Esophagus muscularis mucosa (tissue), 4 donors: ENCODE measurements at places on chromosomes 6 and 20. TPM values are rescaled to one million over a fixed set of nuclear protein-coding genes. Genes with fewer than 3 reads are reported as not detected.
A peak's percentile ranks its signal among the peaks of the same experiment; 100 is the strongest.

GRCh38 chr6:112372226-112372806 lies 25.2 kb downstream of the RFPL4B start:
- DNase-seq = no peak

DNA sequence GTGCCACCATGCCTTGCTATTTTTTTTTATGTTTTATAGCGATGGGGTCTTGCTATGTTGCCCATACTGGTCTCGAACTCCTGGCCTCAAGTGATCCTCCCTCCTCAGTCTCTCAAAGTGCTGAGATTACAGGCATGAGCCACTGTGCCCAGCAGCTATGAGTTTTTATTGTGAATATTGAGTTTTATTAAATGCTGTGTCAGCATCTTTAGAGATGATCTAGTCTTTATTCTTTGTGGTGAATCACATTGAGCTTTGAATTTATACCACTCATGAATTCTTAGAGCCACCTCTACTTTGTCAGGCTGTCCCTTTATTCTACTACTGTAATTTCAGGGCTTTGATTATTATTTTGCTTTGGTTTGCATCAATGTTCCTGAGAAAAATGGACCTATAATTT lies 428.3 kb downstream of the BTBD3 start:
- DNase-seq = no peak

- DNase-seq = no peak
Measured at GRCh38 chr6:21935561-21936028, 342.0 kb downstream of the SOX4 start.

DNA sequence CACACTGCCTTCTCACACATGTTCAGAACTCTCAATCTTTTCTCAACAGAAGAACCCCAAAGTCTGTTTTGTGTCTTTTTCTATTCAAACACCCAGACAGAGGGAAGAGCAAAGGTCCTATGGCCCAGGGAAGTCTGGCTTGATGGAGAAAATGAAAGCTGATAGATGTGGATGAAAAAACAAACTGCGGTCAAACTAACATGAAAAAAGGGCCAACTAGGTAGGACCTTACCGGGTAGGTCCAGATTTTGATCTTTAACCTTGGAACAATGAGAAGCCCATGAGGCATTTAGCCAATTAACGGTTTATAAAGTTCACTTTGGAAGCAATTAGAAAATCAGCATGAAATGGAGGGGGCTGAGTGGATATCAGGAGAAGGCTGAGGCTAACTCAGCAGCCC lies 507.7 kb upstream of the SLC35B3 start:
- DNase-seq = no peak

GRCh38 chr6:87574237-87574804 lies 15.5 kb downstream of the RARS2 start:
- DNase-seq = no peak

The ULBP2 gene
- not detected for total RNA-seq

DNA sequence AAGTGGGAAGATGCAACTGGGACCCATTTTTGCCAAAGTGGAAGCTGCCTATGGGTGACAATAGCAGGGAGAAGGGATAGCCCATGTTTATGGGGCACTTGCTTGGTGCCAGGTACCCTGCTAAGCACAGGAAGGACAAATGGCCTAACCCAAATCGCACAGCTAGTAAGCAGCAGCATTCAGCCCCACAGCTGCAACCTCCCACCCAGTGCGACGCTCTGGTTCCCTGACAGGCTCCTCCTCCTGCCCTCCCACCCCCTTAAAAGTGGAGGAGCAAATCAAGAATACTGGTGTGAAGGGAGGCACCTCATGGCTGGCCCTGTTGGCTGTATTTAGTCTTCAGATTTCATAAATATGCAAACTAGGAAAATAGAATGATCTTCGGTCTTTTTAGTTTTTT lies 76.2 kb downstream of the RIN2 start:
- no peak for DNase-seq

The RBM24 gene
- 10.9 TPM for total RNA-seq

The HSF2 gene
- 27.8 TPM for total RNA-seq

GRCh38 chr6:63709148-63709547 lies 73.5 kb downstream of the PHF3 start:
- DNase-seq = no peak

DNA sequence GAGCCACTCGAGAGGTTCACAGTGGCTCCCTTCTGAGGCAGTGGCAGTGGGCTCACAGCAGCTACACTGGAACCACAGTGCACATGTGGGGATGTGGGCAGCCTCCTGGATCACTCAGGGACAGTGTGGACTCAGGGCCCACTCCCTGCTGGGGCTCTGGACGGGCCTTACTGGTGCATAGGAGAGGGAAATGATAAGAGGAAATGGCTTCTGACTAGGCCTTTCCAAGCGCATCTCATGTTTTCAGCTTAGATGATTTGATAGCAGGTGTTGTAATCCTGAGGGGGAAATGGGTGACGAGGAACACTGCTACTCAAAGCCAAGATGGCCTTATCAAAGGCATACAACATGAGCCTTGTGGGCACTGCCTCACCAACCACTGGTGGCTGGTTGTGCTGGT lies 44.0 kb downstream of the PANK2 start:
- no peak for DNase-seq

The NRSN1 gene
- 1.2 TPM for total RNA-seq

DNA sequence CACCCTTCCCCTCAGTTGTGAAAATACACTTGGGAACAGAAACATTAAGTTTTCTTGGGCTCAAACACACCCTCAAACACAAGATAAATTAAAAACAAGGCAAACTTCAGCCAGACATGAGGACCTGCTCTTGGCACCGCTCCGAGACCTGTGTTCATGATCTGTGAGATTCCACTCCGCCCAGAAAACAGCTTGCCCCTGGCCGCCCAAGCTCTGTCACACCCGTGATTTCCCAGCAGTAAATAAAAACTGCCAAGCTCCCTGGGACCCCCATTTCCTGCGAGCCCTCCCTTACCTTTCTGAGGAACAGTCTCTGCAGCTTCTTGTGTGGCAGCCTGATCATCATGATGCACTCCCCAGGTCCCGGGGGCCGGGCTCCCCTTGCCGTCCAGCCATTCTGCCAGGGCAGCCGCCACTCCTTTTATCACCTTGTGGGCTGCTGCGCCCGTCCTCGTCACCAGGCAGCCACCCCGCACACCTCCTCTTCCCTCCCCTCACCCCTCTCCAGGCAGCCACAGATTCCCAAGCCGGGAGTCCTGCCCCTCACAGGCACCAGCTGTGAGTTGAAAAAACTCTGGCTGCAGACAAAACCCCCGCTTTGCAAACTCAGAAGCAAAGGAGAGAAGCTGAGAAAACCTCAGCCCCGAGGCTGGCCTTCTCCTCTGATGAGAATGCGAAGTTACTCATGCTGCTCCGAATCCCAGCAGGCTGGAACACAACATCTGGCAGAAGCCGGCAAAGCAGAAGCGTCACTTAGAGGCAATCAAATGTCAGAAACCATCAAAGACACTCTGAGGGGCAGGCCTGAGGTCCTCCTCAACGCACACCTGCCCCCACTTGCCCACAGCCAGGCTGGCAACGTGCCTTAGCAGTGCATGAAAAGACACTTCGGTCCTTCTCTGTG lies 130.4 kb upstream of the RPS6KA2 start:
- DNase-seq = no peak

DNA sequence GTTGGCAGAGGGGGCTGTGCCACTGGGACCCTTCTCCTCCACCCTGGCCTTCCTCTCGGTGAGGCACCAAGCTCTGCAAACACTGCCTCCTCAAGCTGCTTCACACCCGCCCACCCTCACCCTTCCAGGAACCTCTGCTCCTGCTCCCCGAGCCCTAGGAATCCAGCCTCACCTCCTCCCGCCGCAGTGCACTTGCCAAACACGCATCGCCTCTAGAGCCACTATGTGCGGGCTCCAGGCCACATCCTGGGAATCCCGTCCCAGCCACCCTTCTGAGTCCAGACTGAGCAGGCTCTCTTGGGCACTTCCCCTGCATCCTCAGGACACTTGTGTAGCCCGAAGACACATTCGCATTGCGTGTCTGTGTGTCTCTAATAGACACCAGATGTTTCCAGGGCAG lies 18.5 kb downstream of the PSMG4 start:
- no peak for DNase-seq

- peak; percentile 4 for DNase-seq
Measured at GRCh38 chr20:2037296-2037914, 43.5 kb upstream of the PDYN start.

GRCh38 chr20:51800060-51800871 lies 2.1 kb downstream of the SALL4 start:
- no peak for DNase-seq

DNA sequence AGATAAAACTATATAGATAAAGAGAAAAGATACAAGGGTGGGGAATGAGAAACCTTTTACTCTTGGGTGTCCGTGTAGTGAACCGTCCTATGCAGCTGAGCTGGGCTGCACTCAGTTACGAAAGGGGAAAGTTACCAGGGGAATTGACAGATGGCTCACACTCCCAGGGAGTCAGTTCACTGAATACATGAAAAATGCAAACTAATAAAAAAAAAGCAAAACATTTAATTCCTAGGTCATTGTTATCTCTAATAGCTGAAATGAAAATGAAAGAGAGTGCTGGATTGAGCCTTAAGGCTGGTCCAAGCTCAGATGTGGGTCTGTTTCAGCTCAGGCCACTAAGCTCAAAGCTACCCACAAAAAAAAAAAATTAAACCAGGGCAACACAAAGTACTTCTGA lies 138.0 kb downstream of the THBS2 start:
- DNase-seq = peak; percentile 42

GRCh38 chr20:24420567-24420966 lies 48.9 kb upstream of the SYNDIG1 start:
- DNase-seq = no peak

DNA sequence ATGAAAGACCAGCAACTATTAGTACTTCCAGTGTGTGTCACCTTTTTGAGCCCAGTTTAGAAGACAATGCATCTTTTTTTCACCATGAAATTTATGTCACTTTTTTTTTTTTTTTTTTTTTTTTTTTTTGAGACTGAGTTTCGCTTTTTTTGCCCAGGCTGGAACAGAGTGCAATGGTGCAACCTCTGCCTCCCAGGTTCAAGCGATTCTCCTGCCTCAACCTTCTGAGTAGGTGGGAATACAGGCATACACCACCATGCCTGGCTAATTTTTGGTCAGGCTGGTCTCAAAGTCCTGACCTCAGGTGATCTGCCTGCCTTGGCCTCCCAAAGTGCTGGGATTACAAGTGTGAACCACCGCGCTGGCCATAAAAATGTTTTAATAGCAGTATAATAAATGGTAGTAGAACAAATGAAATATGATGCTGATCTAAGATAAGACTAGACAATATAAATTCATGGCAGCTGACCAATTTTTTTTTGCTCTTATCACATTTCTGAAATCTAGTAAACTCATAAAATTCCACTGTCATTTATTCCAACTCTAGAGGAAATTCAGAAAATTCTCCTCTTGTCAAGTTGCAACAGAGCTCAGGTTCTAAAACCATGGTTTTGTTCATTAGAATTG lies 21.3 kb downstream of the NHSL1 start:
- no peak for DNase-seq

The TRIM31 gene
- not detected for total RNA-seq

The PTGIS gene
- 135 TPM for total RNA-seq

The B3GALT4 gene
- total RNA-seq = 26.8 TPM

DNA sequence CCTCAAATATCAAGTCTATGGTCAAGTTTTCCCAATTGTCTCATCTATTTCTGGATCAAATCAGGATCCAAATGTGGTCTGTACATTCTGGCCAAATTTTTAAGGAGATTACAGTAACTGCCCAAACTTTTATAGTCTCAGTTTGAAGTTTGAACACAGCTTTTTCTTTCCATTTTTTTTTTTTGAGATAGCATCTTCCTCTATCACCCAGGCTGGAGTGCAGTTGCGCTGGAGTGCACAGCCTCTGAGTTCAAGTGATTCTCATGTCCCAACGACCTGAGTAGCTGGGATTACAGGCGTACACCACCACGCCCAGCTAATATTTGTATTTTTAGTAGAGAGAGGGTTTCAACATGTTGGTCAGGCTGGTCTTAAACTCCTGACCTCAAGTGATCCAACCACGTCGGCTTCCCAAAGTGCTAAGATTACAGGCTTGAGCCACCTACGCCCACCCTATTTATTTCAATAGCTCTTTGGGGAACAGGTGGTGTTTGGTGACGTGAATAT lies 84.9 kb upstream of the CARMIL1 start:
- DNase-seq = no peak

- DNase-seq = no peak
Measured at GRCh38 chr6:149766156-149766769, 16.7 kb downstream of the PCMT1 start.

The FHL5 gene
- 10.8 TPM for total RNA-seq

- no peak for DNase-seq
Measured at GRCh38 chr6:113982055-113982550, 11.2 kb upstream of the HDAC2 start.

DNA sequence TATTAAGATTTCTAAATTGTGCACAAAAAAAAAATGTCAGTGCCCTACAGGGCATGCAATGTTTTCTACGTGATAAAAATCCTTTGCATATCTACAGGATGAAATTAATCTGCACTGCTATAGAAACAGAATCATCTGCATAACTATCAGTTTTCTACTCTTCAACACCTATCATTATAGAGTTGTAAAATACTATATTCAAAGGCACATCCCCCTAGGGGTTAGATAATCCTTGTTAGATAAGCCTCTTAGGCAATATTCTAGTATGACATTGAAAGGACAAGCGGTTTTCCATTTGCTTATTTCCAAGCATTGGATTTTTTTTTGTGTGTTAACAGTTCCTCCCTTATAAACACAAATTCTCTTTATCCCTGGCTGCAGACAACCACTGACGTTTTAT lies 98.7 kb upstream of the LAMA2 start:
- DNase-seq = no peak

DNA sequence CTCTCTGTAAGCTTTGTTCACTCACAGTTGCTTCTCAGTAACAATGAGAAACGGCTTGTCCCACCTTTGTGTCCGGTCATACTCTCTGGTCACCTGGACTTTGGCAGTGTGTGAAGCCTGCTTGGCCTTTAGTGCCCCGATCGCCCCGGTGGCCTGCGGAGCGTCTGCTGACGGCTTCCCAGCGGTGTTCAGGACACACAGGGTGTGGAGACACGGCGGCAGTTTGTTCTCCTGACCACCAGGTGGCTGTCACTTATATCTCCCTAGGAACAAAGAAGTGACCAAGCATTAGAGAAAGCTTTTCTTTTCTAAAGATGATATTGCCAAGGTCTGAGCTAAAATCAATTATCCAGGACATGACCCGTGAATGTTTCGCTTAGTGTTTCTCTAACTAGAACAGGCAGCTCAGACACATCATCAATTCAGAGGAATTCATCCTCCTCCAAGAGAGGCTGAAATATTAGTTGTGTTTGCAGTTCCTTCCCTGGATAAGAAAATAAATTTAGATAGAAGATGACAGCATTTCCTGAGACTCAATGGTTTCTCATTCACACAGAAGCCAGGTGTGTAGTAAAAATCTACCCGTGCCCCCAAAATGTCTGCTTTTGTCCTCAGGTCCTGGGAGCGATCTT lies 167.4 kb upstream of the THBS2 start:
- no peak for DNase-seq

The ASIP gene
- not detected for total RNA-seq

DNA sequence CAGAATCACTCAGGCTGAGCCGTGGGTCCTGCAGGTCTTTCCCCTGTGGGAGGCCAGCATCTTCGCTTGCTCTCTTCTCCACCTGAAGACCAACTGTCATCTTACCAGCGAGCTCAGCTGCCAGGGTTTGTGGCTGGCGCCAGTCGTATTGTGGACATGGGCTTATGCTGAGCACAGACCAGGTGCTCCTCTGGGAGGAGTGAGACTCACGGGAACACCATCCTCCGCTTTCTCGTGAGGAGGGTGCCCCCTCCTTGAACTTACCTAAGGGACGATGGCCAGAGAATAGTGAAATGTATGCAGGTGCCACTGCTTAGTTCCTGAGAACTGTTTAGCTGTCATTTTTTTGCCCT lies 17.1 kb downstream of the WRNIP1 start:
- no peak for DNase-seq

GRCh38 chr6:69780585-69781178 lies 16.1 kb downstream of the LMBRD1 start:
- no peak for DNase-seq
